Stimulated activated CD8-positive, alpha-beta memory T cell treated with anti-CD3 and anti-CD28 coated beads, Interleukin-15, amount 100 ng/mL, for 24 hours (primary cell): ENCODE measurements at places on chromosomes 12 and 14.

DNA sequence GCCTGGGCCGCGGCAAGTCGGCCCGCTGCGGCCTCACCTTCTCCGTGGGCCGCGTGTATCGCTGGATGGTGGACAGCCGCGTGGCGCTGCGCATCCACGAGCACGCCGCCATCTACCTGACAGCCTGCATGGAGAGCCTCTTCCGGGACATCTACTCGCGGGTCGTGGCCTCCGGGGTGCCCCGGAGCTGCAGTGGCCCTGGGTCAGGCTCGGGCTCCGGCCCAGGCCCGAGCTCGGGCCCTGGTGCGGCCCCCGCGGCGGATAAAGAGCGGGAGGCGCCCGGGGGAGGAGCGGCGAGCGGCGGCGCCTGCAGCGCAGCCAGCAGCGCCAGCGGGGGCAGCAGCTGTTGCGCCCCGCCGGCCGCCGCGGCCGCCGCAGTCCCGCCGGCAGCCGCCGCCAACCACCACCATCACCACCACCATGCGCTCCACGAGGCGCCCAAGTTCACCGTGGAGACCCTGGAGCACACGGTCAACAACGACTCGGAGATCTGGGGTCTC, 226.2 kb upstream of the CRY1 start:
- no peak for DNase-seq

DNA sequence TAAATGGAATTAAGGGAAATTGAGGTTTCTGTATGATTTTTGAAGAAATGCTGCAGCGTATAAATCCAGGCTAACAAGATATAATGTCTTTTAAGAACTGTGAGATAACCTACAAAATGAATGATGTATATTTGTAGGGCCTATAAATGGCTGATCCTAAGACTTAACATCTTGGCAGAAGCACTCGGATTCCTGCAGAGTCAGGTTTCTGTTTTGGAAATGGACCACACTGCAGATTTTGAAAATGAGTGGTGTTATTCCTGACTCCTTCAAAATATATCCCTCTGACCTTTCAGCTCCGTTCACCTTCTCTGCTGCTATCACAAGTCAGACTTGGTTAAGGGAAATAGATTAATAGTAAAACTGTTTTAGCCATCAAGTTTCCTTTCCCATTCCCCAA, 5.0 kb downstream of the TIGAR start:
- DNase-seq: no peak

- DNase-seq: no peak
Measured at GRCh38 chr12:82730953-82731459, 44.3 kb downstream of the TMTC2 start.

DNA sequence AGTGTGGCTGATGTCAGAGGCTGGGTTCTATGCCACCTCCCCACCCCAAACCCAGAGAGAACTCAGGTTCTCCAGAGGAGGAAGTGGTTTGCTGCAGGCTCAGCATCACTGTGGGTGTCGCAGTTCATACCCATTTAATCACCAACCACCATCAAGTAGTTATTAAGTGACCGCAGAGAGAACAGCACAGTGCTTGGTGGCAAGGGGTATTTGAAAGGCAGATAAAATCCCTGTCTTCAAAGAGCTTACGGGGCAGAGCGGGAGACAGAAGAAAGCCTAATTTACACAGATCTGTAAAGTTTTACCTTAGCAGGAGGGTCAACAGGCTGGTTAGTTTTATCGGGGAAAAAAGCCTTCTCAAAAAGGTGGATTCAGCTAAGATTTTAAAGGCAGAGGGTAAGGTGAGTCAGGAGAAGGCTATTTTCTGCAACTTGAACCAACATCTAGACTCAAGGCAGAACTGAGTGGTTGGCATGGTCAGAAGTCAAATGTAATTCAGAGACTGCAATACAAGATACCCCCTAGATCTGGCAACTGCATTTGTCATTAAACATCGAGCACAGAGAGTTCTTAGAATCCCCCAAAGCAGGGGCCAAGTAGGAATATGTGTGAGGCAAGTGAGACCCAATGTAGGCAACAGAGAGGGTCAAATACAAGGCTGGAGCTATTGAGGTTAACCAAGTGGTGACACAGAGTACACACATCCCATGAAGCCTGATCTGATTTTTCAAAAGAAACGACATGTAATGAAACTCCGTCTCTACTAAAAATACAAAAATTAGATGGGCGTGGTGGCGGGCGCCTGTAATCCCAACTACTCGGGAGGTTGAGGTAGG, 13.2 kb downstream of the PXN start:
- no peak for DNase-seq

DNA sequence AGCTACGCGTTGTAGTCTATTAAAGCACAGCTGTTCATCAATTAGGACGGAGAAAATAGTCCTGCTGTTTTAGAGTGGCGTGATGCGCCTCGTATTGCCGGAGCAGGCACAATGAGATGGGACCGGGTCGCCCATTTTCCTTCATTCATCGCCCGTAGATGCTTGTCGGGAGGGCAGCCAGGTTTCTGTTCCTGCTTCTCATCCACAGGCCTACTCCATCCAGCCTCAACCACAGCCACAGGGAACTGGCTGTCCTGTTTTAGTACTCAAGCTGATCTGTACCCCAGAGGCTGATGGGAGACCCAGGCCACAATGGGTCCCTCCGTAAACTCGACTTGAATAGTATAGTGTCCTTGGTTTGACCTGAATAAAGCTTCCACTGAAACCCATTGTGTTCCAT, 264.0 kb downstream of the VRK1 start:
- no peak for DNase-seq

DNA sequence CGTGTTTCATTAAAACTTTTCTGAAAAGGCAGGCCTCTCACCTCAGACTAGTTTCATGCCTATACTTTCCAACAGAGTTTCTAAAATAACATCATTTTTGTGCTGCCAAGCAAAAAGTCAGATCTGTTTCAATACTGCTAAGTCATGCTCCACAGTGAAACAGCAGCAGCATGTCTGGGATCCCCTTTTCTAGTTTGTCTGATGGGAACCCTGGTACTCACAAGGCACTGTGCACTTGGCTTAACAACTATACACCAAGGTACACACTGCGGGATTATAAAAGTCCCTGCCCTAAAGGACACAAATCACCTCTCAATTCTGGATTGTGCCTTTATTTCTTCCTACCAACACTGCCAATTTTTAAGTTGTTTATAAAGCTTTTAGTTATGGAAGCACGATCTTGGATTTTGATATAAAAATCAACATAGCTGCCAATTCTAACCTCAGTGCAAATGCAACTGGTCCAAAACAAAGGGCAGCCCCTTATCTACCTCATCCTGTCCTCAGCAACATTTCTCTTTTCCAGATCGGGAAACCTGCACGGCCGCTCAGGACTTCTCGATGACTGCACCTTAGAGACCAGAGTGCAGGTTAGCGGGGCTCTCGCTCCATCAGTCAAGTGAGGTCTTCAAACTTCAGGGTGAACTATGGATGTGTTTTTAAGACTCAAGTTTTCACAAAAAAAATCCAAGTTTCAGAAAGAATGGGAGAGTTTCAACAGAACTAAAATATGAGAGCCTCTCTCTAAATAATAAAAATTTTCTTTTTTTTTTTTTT, 1.7 kb upstream of the EIF5 start:
- DNase-seq: no peak
